ENCODE measurements at places on chromosomes 7 and 10.

DNA sequence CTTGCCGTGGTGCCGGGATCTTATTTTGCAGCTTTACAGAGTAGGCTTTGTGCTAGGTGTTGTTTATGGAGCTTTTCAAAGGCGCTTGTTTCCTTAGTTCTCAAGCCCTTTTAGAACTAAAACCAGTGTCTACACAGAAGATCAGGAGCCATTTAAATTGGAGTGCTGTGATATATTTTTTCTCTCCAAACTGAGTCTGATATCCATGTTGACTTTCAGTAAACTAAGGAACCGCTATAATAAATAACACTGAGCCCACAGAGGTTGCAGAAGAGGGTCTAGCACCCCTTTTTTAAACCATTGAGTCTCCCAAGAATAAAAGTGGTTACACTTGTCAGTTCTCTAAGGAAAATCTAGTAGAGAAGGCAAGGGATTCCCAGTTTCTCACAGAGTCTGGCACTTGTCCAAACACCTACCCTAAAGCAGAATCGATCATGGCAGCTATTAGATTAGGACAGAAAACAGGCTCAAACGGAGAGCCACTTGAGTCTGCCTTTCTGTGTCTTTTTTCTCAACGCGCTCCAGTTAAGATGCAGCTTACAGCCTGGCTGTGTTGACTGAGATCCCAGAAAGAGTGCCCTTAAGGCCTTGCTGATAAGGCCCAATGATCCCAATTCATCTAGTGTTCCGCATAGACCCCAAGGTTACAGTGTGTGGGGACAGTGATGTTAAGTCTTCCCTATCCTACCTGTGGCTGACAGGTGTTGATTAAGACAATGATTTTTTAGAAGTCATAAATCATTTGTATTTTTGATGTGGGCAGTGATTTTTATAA lies 804 bp downstream of the TMEM106B start:
- no peak for DNase-seq

DNA sequence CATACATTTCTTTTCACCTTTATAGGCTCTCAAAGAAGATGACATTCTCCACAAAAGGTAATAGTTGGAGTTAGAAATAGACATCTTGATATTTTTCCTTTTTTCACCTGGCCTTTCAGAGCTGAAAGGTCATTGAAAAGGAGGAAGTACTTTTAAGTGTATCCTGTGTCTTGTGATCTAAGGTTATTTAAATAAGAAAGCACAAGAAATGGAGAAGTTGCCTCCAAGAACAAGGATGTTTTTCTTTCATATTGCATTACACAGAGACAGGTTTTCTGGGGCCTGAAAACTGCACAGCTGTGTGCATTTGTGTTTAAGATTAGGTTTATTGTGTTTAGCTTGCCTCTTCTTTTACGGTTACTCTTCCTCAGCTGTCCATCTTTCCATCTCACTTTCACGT lies 103.4 kb upstream of the SEMA3D start:
- no peak for DNase-seq

- no peak for DNase-seq
These were observed 36.6 kb downstream of the POR start for GRCh38 chr7:75951506-75951905.

GRCh38 chr7:115338016-115338415 lies 416.1 kb downstream of the MDFIC start:
- no peak for DNase-seq

DNA sequence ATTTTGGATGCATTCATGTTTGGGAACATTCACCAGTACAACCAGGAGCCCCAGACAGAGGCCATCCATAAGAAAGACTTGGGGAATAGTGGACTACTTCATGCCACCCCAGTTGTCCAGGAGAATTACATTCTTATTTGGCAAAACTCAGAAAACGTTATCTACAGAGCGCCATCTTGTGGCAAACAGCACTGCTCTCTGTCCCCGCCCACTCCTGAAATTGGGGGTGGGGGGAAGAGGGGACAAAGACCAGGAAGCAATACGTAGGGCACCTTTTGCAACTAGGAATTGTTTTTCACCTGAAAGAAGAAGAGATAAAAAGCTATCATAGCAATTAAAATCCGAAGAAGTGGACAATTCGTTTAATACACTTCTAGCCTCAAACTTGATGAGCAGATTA lies 134.6 kb upstream of the MGMT start:
- no peak for DNase-seq

- peak; percentile 53 for DNase-seq
These were observed 185.2 kb upstream of the ITGB1 start for GRCh38 chr10:33143160-33143728.

DNA sequence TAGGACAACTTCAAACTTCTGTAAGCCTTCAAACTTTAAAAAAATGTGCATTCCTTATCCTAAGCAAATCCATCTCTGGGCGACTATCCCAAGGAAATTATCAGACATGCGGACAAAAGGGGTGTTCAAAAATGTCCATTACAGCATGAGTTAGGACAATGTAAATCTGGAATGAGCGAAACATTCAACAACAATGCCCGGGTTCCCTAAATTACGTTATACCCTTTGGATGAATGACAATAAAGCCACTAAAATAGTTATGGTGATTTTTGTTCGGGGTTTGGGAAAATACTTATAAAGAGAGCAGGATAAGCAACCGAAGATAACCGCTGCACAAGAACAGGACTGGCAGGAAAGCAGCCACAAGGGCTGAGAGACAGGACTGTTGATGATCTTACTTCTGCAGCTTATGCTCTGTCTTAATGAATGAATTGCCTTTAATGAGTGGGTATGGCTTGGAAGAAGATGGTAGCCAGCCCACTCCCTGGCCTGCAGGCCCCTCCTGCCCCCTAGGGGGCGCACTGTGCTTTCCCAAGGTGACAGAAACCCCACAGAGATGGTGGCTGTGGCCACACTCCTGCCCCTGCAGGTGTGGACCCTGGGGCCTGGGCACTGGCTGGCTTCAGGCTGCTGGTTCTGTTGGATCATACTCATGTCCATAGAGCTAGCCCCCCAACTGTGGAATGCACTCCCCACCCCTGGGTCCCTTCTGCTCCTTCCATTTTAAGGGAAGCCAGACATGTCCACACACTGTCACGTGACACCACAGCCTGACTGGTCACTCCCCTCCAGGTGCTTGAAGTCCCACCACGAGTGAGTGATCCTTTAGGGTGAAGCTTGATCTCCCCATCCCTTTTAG lies 45.0 kb downstream of the ZCCHC24 start:
- peak; percentile 51 for DNase-seq

DNA sequence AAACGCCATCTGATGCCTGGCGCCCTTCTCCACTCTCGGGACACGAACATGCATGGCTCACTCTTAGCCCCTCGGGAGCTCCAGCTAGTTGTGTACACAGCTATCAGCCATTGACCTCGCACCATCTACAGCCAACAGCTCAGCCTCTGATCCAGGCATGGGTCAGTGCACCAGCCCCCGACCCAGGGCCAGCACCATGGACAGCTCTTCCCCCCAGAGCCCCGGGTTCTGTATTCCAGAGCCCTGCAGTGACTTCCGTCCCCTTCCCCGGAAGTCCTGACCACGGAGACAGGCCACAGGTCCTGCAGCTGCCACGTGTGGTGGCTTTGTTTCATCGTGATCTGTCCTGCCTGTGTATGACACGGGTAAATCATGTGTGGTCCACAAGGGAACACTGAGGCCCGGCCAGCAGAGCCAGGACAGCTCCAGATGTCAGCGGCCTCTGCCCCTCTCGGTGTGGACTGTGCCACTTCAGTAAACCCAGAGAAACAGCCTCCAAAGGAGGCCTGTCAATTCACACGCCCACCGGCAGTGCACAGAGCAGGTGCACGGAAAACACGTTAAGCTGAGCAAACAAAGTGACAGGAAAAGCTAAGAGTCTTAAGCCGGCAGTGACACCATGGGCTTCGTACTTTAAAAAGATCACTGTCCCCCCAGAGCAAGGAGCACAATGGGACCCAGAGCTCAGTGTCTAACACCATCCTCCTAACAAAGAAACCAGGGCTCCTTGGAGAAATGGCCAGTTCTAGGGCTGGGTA lies 13.0 kb downstream of the STK32C start:
- DNase-seq: no peak

GRCh38 chr7:42085531-42085930 lies 151.5 kb downstream of the GLI3 start:
- DNase-seq: no peak

GRCh38 chr7:78220754-78221153 lies 422.2 kb downstream of the PHTF2 start:
- DNase-seq: no peak

- DNase-seq: no peak
These were observed 53.5 kb downstream of the TRIL start for GRCh38 chr7:28904578-28905048.

GRCh38 chr10:22016046-22016705 lies 12.6 kb upstream of the DNAJC1 start:
- no peak for DNase-seq

DNA sequence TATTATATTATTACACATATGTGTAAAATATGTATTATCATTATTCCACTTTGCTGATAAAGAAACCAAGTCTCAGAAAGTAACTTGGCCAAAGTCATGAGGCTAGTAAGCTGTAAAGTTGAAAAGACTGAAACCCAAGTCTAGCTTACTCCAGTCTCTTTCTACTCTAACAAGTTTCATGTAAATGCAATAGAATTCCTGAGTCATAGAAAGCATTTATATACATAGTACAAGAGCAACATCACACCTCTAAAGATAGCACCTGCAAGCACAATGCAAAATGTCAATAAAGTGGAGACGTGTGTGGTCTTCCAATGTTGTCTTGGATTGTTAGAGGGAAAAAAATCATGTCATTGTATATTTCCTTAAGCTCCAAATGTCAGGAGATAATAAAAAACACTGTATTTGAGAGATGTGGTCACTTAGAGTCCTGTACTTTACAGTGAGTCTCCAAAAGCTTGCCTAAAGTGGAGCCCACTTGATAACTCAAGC lies 430.3 kb upstream of the NRP1 start:
- DNase-seq: no peak

DNA sequence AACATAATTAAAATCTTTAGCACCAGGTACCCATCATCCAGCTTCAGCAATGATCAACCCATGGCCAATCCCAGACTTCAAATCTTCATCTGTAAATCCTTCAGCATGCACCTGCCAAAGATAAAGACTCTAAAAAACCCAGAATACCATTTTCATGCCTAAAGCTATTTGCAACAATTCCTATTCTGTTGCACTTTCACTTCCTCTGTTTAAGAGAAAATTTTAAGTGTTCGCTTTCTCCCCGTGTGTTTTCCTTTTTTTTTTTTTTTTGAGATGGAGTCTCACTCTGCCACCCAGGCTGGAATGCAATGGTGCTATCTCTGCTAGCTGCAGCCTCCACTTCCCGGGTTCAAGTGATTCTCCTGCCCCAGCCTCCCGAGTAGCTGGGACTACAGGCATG lies 31.8 kb upstream of the HTR5A start:
- no peak for DNase-seq

DNA sequence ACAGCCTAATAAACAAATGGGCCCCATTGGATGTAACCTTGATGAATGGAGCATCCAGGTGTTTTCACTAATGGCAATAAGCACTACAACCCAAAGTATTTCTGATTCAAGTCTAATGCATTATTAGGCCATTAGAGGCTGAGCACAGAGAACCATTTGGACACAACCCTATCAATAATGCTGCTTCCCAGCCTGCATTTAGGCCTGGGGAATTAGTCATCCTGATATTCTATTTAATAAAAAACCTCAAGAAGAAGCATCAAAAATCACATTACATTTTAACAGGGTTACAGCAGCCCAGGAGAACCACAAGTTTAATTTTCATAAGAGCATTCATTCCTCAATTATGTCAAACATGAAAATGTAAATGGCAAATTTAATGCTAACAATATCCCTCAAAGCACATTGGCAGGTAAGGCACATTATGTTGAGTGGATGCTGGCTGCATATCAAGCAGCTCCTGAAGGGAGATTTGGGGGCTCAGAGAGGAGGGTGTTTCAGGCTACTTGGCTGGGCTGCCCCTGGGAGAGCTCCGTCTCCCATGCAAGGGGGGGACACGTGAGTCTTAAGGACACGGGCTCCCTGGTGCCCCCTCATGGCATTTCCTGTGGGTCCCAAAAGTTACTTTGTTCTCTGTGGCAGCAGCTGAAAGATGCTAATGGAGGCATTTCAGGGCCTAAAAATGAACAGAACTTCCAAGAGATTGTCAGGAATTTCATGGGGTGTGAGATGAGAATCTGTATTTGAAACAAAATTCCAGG lies 143.4 kb downstream of the HERPUD2 start:
- no peak for DNase-seq

- no peak for DNase-seq
These were observed 13.4 kb downstream of the RPP30 start for GRCh38 chr10:90885176-90885575.

DNA sequence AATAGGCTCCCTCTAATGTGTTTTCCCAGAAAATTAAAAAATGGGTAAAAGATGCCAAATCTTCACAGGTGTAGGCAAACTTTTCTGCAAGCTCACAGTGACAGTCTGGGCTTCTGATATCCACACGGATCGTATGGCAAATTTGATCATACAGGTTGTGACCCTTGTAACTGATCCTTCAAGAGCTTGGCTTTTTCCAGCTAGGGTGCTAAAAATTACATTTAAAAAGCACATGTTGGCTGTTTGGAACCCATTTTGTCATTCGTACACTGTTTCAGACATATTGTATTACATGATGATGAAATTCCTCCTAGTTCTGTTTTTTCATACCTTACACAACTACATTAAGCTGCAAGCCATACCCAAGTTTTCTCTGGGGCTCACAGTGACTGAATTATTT lies 138.7 kb downstream of the GFRA1 start:
- DNase-seq: no peak

GRCh38 chr7:47034180-47034579 lies 547.7 kb downstream of the TNS3 start:
- DNase-seq: no peak

All from stimulated activated CD4-positive, alpha-beta T cell treated with anti-CD3 and anti-CD28 coated beads, TNF-alpha, amount 100 ng/mL, for 48 hours (primary cell).